Nephron progenitor cell (in vitro differentiated cells): ENCODE measurements at places on chromosomes 12 and 14.
A peak's percentile ranks its signal among the peaks of the same experiment; 100 is the strongest.

DNA sequence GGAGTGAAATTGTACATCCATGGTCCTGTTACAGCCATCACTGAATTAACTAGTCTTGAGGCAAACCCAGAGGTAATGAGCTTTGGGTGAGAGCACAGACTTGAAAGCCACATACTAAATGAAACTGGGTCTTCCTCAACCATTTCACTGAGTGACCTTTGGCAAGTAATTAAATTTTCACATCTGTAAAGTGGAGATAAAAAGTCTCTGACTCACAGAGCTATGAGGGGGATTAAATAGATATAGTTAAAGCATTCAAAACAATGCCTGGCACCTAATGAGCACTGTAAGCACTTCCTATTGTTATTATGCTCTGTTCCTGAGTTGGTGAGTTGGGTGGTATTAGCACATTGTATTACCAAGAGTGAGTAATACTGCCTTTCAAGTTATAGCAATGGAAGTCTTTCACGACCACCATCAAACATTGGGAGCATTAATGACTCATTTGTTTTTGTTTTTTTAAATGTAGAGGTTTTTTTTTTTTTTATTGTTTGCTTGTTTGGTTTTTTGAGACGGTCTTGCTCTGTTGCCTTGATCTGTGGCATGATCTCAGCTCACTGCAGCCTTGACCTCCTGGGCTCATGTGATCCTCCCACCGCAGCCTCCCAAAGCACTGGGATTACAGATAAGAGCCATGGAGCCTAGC is 12.5 kb upstream of the STRN3 start:
- H3K27me3 ChIP-seq, result no peaks in the 10 kb centered on the region
- DNase-seq, result no peak
- peaks cover 7% of the 10 kb centered on the region for H3K36me3 ChIP-seq
- no peak overlapping the region for H3K27ac ChIP-seq

- peaks cover 5% of the 10 kb centered on the region for H3K36me3 ChIP-seq
- no peak overlapping the region for H3K4me3 ChIP-seq
- no peak for DNase-seq
- H3K27ac ChIP-seq, result no peak overlapping the region
Measured at GRCh38 chr12:12022306-12022936, 48.3 kb upstream of the BCL2L14 start.

DNA sequence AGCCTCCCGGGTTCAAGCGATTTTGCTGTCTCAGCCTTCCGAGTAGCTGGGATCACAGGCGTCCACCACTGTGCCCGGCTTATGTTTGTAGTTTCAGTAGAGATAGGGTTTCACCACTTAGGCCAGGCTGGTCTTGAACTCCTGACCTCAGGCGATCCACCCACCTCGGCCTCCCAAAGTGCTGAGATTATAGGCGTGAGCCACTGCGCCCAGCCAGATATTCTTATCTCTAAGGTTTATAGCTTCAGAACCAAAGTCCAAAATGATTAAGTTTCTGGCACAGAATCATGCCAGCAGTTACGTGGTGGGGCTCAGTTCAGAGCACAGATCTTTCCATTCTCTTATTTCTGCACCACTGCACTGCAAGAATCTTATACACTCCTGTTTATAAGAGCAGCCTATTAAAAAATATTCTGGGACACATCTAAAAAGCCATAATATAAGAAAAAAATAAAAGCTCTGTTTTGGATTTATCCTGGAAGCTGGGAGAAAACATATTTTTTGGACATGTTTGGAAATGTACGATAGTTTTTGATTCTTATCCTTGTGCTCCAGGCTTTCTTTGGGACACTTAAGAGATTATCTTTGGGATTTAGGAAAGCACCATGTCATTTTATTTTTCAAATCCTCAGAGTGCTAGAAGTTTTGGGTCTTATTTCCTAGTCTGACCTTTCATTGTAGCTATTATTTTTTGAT is 129.6 kb downstream of the LMNTD1 start:
- H3K27me3 ChIP-seq, result peaks cover 5% of the 10 kb centered on the region
- no peak overlapping the region for H3K27ac ChIP-seq
- no peak overlapping the region for H3K4me3 ChIP-seq
- no peak for DNase-seq
- H3K4me1 ChIP-seq, result no peaks in the 10 kb centered on the region
- no peaks in the 10 kb centered on the region for H3K36me3 ChIP-seq

GRCh38 chr14:79906994-79907393 is 304.3 kb downstream of the DIO2 start:
- H3K4me3 ChIP-seq, result no peak overlapping the region
- DNase-seq, result no peak
- H3K36me3 ChIP-seq, result peaks cover 5% of the 10 kb centered on the region
- H3K4me1 ChIP-seq, result peaks cover 4% of the 10 kb centered on the region
- H3K27ac ChIP-seq, result no peak overlapping the region
- no peaks in the 10 kb centered on the region for H3K27me3 ChIP-seq

DNA sequence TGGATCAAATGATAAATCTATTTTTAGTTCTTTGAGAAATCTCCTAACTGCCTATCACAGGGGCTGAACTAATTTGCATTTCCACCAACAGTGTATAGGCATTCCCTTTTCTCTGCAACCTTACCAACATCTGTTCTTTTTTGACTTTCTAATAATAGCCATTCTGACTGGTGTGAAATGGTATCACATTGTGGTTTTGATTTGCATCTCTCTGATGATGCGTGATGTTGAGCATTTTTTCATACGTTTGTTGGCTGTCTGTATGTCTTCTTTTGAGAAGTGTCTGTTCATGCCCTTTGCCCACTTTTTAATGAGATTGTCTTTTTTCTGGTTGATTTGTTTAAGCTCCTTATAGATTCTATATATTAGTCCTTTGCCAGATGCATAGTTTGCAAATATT is 67.1 kb downstream of the IFNG-AS1 start:
- H3K4me3 ChIP-seq, result no peak overlapping the region
- peaks cover 13% of the 10 kb centered on the region for H3K36me3 ChIP-seq
- DNase-seq, result no peak
- no peak overlapping the region for H3K27ac ChIP-seq
- H3K27me3 ChIP-seq, result no peaks in the 10 kb centered on the region

DNA sequence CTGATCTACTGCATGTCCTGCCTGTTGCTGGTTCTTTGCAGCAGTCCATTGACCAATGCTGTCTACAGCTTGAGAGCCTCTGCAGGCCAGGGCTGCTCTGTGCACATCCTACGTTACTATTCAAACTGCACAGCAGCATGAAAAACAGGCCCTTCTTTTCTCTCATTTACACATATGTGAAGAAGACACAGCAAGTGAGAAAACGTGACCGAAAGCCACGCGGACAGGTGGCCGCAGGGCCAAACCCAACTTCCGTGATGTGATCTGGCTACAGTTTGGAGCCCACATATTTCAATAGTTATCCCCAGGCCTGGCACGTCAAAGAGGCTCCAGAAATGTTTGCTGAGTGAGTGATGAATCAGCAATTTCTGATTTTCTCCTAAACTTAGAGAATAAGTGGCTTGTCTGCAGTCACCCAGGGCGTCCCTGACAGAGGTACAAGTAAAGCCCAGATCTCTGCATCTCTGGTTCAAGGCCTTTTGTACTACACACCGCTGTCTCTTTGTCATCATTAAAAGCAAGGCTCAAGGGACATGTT is 17.9 kb upstream of the TCL1B start:
- H3K36me3 ChIP-seq, result no peaks in the 10 kb centered on the region
- peak overlapping the region; percentile 85 for H3K27ac ChIP-seq
- peak overlapping the region; percentile 21 for H3K4me3 ChIP-seq
- no peaks in the 10 kb centered on the region for H3K27me3 ChIP-seq
- peaks cover 35% of the 10 kb centered on the region for H3K4me1 ChIP-seq

DNA sequence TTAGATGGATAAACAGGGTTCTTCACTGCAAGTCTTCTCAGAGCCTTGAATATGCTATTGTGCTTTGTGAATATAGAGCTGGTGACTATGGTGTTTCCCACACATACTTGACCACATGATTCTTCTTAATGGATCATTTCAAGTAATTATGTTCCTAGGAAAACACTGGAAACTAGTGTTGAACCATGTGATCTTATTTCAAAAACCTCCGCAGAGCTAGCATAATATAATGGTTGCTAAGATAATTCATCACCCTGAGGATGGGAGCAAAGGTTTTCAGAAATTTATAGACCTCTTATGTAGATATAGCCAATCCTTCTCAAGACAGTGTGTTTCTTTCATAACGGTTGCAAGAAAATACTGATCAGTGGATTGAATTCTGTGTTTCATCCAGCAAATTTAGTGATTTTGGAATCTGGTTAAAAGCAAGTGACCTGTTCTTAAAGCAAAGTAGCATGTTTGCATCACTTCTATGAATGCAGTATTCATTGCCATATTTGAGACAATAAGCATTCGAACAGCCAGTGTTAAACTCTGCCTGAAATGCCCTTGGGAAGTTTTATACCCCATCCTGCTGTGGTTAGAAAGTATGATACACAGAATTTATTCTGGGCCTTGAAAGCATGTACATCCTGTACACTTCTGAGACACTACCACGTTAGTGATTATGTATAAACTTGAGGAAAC is 341.0 kb upstream of the E2F7 start:
- no peak for DNase-seq
- no peaks in the 10 kb centered on the region for H3K36me3 ChIP-seq
- peaks cover 4% of the 10 kb centered on the region for H3K27me3 ChIP-seq
- H3K4me3 ChIP-seq, result no peak overlapping the region
- no peaks in the 10 kb centered on the region for H3K4me1 ChIP-seq
- H3K27ac ChIP-seq, result no peak overlapping the region

GRCh38 chr14:59347915-59348314 is 117.3 kb downstream of the GPR135 start:
- DNase-seq, result no peak
- H3K27ac ChIP-seq, result no peak overlapping the region
- H3K4me3 ChIP-seq, result no peak overlapping the region
- no peaks in the 10 kb centered on the region for H3K27me3 ChIP-seq

GRCh38 chr12:4251216-4251891 is 22.2 kb upstream of the CCND2 start:
- peaks cover 66% of the 10 kb centered on the region for H3K4me1 ChIP-seq
- no peak for DNase-seq
- no peak overlapping the region for H3K4me3 ChIP-seq

- peak; percentile 95 for DNase-seq
- H3K36me3 ChIP-seq, result no peaks in the 10 kb centered on the region
- peaks cover 72% of the 10 kb centered on the region for H3K27me3 ChIP-seq
- no peak overlapping the region for H3K27ac ChIP-seq
Measured at GRCh38 chr14:93939304-93940229, 12.4 kb downstream of the FAM181A start.

DNA sequence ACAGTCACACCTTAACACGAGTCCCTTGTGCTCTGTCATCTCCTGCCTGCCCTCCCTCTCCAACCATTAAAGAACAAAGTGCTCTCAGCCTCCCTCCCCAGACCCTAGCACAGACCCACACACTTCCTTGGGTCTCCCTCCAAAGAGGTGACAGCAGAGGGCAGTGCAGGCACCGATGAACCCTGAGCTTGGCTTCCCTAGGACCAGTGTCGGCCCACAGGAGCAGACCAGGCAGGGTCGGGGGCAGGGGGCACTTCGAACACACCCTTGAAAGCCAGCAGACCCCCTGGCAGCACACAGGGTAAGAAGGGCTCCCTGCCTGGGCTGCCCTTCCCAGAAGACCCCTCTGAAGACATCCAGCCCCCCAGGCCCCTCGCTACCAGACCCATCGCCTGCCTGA is 7.0 kb downstream of the CDK2AP1 start:
- H3K27me3 ChIP-seq, result no peaks in the 10 kb centered on the region
- peaks cover 67% of the 10 kb centered on the region for H3K36me3 ChIP-seq
- H3K4me3 ChIP-seq, result no peak overlapping the region
- no peak for DNase-seq
- H3K27ac ChIP-seq, result peak overlapping the region; percentile 77
- peaks cover 42% of the 10 kb centered on the region for H3K4me1 ChIP-seq

GRCh38 chr12:106566771-106567170 is 16.0 kb upstream of the RFX4 start:
- no peaks in the 10 kb centered on the region for H3K36me3 ChIP-seq
- no peak for DNase-seq
- no peaks in the 10 kb centered on the region for H3K4me1 ChIP-seq
- no peak overlapping the region for H3K4me3 ChIP-seq
- no peak overlapping the region for H3K27ac ChIP-seq

GRCh38 chr12:95484524-95484923 is 10.6 kb downstream of the METAP2 start:
- H3K27ac ChIP-seq, result no peak overlapping the region
- no peaks in the 10 kb centered on the region for H3K4me1 ChIP-seq
- H3K36me3 ChIP-seq, result peaks cover 72% of the 10 kb centered on the region
- H3K4me3 ChIP-seq, result no peak overlapping the region

- no peak overlapping the region for H3K27ac ChIP-seq
- no peak for DNase-seq
- peaks cover 4% of the 10 kb centered on the region for H3K27me3 ChIP-seq
- H3K36me3 ChIP-seq, result no peaks in the 10 kb centered on the region
- H3K4me3 ChIP-seq, result no peak overlapping the region
- peaks cover 5% of the 10 kb centered on the region for H3K4me1 ChIP-seq
Measured at GRCh38 chr12:44544018-44544417, 332.1 kb downstream of the NELL2 start.

DNA sequence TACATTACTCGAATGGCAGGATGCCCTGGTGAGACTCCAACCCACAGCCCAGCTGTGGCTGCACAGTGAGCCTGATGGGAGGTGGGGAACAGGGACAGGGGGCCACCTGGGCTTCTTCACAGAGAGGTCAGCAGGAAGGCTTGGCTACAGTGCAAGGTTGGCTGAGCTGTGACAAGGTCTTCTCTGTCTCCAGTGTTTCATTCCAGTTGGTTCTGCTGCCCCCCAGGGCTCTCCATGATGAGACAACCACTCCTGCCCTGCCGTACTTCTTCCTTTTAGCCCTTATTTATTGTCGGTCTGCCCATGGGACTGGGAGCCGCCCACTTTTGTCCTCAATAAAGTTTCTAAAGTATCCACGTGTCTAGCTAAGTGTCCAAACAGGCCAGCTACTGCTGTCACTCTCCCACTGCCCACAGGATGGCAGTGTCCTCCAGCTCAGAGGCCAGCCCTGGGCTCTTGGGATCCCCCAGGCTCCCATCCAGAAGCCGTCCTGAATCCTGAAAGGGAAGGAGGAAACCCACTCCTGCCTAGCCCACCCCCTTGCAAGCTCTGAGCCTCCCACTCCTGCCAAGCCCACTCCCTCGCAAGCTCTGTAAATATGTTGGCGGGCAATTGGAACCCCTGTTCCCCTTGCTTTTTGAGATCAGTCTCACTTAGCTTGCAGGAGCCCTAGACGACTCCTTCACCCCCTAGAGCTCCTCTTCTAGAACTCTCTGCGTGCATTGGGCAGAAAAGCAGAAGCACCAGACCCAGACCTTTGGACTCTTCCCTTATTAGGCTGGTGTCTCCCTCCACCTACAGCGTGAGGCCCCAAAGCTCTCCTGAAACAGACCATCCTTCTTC is 5.4 kb downstream of the C1QL4 start:
- DNase-seq, result peak; percentile 75
- peaks cover 12% of the 10 kb centered on the region for H3K4me1 ChIP-seq
- H3K36me3 ChIP-seq, result peaks cover 31% of the 10 kb centered on the region
- no peak overlapping the region for H3K27ac ChIP-seq

DNA sequence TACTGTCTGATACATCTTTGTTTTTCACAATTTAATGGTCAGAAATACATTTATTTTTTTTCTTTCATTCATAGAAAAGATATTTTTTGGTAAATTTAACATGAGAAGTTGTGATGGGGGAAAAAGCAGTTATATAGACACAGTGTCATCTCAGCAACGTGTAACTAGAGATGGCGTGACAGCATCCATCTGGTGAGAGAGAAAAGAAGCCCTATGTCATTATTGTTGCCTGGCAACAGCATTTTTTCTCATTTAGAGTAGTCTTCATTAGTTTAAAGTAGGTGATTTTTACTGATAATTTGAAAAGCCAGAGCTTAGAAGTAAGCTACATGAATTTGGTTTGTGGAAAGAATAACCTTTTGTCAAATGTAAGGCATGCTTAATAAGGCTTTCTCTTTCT is 128.6 kb downstream of the ACSS3 start:
- peaks cover 49% of the 10 kb centered on the region for H3K4me1 ChIP-seq
- no peak overlapping the region for H3K4me3 ChIP-seq
- no peak for DNase-seq
- peak overlapping the region; percentile 36 for H3K27ac ChIP-seq
- no peaks in the 10 kb centered on the region for H3K27me3 ChIP-seq
